ENCODE measurements at places on chromosomes 1 and 21.

GRCh38 chr1:19407494-19408096 is 77.7 kb downstream of the CAPZB start:
- no peak for DNase-seq

DNA sequence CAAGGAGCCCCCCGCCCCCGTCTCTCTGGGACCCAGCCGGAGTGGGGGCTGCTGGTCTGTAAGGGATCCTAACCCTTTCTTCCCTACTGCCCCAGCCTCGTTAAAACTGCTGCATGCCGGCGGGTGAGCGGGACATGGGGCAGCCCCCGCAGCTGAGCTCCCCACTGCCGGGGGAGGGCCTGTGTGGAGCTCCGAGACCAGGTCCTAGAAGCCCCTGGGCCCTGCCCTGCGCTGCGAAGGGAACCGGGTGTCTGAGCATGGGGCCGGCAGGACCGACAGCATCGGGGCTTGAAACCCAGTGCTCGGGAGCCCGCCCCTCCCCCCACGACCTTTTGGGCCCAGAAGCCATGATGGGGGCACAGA is 9.2 kb upstream of the COL6A1 start:
- DNase-seq = no peak

DNA sequence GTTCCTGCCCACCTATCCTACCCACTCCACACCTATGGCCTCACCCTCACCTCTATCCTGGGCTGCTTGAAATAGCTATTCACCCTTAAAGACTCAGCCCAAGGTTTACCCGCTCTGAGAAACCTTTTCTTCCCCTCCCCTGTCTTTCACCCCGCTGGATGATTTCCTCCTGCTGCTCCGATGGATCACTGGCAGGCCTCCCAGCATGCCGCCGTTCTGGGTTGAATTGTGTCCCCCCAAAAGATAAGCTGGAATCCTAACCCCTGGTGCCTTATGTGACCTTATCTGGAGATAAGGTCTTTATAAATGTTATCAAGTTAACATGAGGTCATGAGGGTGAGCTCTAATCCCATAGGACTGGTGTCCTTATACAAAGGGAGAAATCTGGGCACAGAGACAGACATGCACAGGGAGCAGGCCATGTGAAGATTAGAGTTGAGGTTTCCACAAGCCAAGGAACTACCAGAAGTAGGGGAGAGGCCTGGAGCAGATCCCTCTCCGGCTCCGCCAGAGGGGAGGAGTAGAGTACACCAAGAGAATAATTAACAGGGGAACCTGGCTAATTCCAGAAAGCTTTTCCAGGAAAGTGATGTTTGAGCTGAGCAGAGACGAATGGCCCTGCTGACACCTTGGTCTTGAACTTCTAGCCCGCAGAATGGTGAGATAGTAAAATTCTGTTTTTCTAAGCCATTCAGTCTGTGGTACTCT is 110.0 kb upstream of the SERBP1 start:
- no peak for DNase-seq

DNA sequence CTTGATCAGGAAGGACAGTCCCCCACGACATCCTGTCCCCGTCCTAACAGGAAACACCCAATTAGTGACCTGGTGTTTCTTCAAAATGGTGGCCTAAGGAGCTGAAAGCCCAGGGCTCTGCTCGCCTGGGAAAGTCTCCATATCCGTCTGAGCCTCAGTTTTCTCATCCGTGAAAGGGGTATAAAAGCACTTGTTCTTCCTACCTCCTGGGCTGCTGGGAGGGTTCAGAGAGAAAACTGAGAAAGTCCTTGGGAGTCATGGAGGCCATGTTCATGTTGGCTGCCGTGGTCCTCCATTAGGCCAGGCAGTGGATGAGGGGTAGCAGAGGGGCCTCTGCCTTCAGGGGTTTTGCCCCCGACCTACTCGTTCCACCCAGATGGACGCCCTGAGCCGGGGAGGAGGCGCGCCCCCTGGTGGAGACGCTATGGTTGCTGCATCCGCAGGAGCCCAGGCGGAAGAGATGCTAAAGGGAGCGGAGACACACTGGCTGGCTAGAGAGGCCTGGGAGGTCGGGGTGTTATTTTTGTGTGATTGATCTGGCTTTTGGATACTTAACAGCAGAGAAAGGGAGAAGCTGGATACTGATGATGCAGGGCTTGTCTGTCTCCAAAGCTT is 113.5 kb downstream of the PRDM2 start:
- peak; percentile 52 for DNase-seq

DNA sequence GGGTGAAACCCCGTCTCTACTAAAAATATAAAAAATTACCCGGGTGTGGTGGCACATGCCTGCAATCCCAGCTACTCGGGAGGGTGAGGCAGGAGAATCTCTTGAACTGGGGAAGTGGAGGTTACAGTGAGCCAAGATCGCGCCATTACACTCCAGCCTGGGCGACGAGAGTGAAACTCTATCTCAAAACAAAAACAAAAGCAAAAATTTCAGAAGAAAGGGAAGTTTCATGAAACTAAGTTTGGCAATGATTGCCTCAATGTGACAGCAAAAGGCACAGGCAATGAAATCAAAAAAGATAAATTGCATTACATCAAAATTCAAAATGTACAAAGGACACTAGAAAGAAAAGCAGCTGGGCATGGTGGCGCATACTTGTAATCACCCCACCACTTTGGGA is 40.1 kb downstream of the BTF3L4 start:
- DNase-seq = no peak

GRCh38 chr1:18470671-18471355 is 9.9 kb upstream of the KLHDC7A start:
- no peak for DNase-seq

DNA sequence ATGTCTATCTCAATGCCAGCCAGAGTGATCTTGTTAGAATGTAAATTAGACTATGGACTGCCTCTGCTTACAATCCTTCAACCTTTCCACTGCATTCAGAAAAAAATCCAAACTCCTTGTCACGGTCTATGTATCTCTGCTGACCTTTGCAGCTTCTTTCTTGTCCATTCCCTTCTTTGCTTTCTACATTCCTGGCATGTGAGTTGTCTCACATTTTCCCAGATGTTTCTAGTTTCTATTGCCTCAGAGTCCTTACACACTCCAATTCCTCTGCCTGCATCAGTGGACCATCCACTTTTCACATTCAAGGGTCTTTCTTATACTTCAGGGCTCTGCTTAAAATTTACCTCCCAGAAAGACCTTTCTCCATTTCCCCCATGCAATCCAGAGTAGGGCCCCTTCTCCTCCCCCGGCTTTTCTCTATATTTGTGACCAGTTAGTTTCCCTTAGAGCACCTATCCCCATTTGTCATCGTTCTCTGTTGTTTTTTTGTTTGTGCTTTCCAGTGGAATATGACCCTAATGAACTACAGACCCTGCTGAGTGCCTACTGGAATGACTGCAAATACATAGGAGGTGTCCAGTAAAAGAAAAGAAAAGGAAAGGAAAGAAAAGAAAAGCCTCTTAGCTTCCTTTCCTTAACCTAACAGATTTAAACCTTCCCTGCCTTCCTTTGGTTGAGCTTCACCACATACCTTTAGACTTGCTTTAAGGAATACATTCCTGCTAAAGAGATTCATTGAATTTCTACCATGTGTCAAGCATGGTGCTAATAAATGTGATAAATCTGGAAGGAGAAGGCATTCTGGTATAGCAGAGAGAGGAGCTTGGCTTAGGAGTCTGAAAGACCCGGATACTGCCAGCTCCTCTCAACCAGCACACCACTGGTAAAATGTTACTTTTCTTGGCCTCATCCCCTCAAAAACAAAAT is 102.0 kb downstream of the DIRAS3 start:
- DNase-seq = no peak

DNA sequence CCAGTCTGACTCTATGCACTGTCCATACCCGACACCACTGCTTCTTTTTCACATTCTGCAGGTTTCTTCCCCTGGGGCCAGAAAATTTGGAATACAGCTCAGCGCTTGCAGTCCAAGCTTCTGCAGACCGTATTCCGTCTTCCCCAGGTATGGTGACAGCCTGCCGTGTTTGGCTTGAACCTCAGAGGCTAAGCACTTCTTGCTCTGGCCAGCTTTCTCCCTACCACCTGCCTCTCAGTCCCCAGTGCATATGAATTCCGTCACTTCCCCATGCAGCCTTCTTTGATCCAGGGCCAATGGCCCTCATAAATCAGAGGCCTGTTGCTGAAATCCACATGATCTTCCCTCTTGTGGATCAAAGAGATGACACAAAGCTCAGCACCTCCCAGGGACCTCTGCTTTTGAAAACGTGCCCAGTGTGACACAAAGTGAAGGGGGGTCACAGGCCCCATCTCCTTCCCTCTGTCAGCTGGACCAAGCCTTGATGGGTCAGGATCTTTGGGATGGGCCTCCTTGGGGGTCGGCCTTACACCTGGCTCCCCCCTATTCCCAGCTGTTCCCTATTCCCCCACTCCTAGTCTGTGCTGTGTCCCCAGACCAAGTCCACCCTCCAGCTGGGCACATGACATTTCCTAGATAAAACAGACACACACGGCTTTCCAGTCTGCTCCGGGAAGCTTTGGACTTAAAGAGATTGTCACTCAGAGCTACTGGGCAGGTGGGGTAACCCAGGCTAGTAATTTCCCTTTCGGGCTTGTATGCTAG is 66.6 kb downstream of the HMGB4 start:
- no peak for DNase-seq

GRCh38 chr1:46413596-46413985 is 19.5 kb downstream of the FAAH start:
- no peak for DNase-seq

- DNase-seq = no peak
Measured at GRCh38 chr1:22747021-22747734, 36.5 kb downstream of the EPHB2 start.

- no peak for DNase-seq
Measured at GRCh38 chr1:210373628-210373877, 44.9 kb downstream of the HHAT start.

DNA sequence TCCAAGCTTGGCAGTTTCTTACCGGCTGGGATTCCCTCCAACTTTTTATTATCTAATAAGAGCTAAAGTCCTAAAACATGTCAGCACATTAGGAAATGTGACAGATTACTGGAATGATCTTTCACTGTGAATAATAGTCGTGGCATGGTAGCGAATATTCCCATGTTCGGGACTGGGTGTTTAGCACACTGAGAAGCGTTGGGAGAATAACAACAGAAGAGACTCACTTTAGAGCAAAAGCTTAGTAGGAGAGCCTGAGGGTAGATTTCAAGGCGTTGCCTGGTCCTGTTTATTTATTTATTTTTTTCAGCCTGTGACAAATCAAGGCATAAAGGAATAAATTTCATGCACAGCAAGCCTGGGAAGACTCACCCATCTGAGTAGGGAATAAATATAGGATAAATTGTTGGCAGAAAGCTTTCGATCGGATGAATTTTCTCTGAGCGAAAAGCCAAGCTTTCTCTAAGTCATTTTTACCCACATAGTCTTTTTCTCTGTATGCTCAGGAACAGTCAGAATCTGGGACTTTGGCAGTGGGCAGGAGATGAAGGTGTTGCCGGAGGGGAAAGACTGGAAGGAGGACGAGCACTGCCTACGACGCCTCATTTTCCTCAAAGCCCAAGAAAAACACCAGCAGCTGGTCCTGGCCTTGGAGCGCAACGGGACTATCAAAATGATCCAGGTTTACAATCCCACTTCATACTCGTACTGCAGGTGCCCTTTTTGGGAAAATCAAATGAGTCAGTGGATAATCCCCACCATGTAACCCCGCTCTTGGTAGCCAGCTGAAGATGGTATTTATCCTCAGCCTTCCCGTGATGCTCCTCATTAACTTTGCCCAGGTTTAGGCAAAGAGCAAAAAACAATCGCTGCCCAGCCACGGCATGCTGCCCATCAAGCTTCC is 97.2 kb downstream of the WDR64 start:
- DNase-seq = no peak

- no peak for DNase-seq
Measured at GRCh38 chr1:86375688-86376087, 20.4 kb downstream of the ODF2L start.

DNA sequence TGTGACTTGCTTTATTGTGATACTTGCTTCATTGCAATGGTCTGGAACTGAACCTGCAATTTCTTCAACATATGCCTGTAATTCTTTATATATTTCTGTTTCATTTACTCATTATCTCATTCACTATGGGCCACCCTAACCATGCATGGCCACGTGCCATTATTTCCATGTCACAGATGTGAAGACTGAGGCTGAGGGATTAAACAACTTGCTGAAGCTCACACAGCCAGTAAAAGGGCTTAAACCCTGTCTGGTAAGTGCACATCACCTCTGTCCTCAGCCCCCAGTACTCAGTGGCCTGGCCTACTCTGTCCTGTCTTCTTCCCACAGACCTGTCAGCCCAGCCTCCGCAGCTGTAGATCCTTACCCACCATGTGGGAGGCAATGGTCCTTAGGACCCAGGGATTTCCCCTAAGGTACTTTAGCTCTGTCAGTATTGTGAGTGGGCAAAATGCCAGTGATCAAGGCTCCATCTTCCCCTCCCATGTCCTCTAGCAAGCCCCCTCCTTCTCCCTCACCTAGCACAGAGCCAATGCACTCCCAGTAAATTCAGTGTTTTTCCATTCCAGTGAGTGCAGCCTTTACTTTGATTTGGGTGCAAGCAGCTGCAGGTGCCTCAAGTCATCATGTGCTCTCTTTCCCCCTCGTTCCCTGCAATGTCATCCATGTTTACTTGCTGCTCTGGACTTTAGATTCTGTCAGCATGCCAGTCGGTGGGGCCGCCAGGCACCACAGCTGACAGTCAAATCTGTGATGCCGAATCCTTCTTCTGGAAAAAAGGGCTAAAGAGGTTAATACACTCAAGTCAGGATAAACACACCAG is 228.2 kb upstream of the PROX1 start:
- no peak for DNase-seq

DNA sequence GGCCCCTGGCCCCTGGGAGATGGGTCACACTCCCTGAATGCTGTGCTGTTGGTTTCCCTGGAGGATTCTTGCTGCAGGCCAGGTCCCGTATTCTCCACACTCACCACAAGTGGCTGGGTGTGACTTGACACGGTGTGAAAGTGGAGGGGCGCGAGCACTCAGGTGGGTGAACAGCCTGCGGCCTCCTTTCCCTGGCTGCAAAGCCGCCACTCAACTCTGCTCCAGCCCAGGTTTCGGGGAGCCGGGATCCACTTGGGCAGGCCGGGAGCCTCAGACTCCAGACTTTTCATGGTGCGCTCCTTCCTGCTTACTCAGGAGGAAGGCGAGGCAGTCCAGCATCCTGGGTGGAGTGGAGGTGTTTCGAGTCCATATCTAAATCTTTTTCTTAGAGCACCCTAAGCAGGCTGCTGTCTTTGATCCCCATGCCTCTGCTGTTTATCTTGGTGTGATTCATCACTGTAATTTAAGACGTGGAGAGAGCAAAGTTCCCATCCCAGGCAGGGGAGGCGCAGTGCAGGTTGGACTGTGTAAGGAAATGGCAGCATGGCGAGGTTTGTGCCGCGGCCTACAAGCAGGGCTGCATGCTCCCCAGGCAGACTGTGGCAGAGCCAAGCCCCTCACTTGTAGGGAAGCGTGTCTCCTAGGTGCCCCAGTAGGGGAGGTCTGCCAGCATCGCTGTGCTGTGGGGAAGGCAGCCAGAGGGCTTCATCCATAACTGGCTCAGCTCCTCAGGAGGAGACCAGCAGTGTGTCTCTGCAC is 29.6 kb downstream of the VANGL1 start:
- DNase-seq = no peak

DNA sequence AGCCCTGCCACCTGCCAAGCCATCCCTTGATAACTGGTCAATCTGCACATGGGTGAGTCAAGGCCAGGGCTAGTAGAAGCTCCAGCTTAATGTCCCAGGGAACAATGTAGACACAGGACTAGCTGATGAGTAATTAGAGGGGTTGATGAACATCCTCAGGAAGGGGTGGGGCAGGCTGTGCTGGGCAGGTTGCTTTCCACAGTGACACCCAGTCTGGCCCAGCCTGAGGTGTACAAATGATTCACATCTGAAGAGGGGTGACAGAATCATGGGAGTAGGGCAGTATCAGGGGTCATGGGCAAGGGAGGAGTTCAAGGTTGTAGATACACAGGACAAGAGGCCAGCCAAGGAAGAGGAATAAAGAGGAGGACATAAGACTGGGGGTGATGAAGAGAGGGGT is 4.3 kb downstream of the LPAR3 start:
- DNase-seq = no peak

All from effector CD4-positive, alpha-beta T cell (primary cell).